Right lobe of liver (tissue), 6 donors: ENCODE measurements at places on chromosomes 11 and 22.

GRCh38 chr11:59559886-59560285 lies 48.5 kb downstream of the OR4D9 start:
- DNase-seq = no peak

GRCh38 chr11:37110385-37110784 lies 512.3 kb upstream of the RAG2 start:
- DNase-seq = no peak

DNA sequence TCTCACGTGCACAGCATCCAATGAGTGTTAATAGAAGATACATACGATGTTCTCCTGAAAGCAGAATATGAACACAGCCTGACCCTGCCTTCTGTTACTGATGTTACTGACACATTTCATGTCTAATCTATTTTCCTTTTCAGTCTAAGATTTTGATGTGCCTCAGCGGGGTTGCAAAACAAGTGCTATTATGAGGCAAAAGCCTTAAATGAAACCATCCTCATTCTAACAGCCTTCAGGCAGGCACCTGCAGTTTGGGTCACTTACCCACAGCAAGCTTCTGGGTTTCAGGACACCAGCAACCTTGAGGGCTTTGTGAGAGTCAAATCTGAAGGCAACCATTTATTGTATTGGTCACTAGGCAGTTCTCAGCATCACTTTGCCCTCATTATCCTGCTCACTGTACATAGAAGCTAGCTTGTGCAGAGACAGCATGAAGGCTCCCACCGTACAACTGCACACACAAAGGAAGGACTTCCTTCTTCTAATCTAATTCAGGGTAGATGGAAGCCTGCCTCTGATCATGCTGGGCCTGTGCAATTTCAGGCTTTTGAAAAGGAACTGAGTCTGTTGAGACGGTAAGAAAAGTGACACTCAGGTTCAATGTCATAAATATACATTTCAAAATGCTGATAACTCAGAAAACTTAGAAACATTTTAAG lies 183.2 kb upstream of the PITPNB start:
- no peak for DNase-seq

DNA sequence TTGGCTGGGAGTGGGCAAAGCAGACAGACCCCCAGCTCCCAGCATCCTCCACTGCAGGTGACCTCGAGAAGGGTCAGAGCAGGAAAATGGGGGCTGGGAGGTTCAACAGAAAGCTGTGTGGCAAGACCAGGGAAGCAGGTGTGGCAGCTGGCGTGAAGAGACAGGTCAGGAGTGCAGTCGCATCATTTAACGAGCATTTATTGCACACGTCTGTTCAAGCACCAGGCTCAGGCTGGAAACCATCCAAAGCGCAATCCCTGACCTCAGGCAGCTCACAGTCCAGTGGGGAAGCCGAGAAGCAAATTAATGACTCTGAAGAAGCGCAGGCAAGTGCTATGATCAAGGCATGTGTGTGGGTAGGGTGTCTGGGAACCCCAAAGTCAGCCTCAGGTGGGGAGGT lies 7.4 kb downstream of the SLC25A45 start:
- DNase-seq = no peak

DNA sequence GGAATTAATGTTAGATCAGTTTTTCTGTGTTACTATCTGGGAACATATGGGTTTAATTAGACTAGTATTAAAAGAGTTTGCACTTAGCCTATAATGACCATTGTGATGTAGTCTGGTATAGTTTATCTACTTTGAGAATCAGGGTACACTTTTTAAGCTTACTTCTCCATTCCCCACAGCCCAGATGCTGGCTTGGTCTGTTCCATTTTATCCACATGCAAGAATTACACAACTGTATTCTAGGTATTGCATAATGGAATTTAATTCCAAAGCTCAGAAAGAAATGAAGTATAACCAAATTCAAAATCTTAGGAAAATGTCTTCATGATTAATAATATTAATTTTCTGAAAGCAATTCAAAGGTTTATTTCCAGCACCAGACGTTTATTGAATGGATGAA lies 122.2 kb upstream of the PDGFD start:
- DNase-seq = no peak

DNA sequence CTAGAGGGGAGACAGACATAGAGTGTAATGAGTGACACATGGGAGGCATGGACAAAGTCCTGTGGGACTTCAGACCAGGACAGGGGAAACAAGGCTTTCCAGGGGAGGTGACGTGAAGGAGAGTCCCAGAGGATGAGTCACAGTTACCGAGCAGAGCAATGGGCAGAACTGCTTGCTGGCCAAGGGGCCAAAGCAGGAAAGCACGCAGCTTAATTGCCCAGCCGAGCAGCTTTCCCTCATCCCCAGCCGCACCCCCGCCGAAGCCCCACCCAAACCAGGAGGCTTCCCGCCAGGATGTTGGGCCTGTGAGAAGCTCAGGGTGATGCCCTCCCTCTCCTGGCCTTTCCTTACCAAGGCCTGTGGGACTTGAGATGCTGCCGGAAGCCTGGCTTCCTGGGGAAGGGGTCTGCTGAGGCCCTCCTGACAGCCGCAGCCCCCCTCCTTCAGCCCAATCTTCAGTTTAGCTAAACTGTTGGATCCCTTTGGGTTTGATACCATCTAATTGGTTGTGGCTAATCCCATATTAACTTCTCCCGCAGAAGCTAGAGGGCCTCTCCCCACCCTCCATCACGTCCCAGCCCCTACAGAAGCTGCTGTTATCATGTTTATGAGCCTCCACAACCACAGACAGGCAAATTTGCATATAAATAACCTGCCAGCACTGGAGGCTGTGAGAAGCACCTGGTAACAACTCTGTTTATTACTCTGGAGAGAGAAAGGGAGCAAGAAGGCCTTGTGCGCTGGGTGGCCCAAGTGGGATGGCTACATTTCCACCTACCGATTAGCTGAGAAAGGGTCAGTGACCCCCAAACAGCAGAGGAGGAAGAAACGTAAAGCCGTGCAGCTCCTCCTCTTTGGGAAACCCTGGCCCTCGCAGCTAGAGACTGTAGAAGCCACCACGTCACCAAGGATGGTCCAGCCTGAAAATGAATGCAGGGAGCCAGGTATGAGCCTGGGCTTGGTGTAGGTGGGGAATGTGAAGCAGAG lies 80.0 kb downstream of the TRIM29 start:
- DNase-seq = no peak

DNA sequence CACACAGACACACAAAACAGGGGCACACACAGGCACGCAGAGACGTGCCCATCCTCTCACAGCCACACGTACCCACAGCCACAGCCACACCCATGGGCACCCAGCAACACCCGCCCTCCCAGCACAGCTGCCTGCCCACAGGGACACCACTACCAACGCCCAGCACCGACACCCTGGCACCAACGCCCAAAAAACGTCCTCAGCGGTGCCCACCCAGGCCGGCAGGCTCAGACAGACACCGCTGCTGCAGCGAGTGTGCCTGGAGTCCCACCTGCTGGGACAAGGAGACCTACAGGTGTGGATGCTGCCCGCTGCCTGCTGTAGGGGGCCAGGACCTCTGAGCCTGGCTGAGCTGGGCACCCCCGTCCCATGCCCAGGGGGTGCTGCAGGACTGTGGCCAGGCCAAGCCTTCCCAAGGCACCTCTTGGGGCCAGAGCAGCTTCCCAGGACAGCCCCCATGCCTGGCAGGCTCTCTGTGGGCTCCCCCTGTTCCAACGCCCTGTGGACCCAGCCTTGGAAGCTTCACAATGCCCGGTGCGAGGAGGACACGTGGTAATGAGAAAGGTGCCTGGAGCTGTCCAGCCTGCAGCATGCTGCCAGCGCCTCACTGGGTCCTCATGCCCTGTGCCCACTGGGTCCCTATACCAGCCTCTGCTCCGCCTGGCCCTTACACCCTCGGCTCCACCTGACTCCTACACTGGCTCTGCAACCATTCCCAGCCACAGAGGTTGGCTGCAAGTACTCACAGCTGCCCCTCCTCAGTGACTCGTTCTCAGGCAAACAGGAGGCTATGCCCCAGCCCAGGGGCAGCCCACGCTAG lies 45.8 kb upstream of the TH start:
- DNase-seq = peak; percentile 16

- DNase-seq = peak; percentile 12
These were observed 10.9 kb upstream of the GAL start for GRCh38 chr11:68673306-68673945.

GRCh38 chr22:22215659-22216449 lies 28.7 kb upstream of the VPREB1 start:
- DNase-seq = no peak

- no peak for DNase-seq
These were observed 77.7 kb downstream of the CABIN1 start for GRCh38 chr22:24088816-24089215.

- DNase-seq = no peak
These were observed 41.2 kb upstream of the SLC36A4 start for GRCh38 chr11:93238956-93239355.

- DNase-seq = no peak
These were observed 711.1 kb upstream of the LRRC4C start for GRCh38 chr11:42170601-42171000.

GRCh38 chr11:83174008-83174407 lies 17.1 kb downstream of the PCF11 start:
- DNase-seq = no peak

DNA sequence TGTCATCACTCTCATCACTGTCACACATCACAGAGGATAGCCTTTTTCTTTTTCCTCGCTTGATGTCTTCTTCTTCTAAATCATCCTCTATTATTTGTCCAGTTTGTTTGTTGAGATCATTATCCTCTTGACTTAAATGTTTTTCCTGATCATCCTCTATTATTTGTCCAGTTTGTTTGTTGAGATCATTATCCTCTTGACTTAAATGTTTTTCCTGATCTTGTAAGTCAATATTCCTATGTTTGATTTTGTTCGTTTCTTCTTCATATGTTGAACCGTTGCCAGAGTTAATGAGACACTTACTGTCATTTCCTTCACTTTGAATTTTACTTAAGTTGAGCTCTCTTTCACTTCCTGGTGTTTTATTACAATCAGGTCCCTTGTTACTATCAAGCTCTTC lies 5.6 kb downstream of the CCDC82 start:
- DNase-seq = no peak

DNA sequence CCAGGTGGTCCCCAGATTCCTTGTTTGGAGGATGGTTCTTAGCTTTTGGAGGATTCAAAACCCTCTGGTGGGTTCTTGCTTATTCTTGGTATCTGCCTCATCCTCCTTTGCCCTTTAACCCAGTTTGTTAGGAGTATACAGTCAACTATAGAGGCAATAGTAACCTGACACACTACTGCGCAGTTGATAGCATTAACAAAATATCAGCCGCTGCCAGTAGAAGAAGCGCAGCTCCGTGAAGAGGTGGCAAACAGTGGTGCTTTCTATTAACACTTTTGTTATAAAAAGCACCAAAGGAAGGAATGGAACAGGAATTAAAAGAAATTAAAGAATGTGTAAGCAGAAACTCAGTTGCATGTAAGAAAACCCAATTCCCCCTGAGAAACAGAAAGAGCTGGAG lies 29.3 kb downstream of the SLC22A25 start:
- no peak for DNase-seq

DNA sequence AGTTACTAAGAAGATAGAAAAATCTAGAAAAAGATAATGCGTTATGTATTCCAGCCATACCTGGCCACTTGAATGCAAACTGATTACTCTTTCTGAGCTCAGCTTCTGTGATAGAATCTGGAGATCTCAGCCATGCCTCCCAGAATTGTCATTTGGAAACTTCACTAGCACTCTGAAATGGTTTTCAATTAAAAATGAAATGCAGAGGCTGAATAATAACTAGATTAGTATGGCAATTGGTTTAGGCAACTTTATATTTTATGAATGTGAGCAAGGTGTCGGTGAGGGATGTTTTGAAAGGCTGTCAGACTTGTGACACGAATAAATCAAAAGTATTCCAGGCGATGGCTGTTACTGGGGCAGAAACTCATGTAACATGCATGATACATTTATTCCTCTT lies 128.8 kb upstream of the SORL1-AS1 start:
- no peak for DNase-seq

DNA sequence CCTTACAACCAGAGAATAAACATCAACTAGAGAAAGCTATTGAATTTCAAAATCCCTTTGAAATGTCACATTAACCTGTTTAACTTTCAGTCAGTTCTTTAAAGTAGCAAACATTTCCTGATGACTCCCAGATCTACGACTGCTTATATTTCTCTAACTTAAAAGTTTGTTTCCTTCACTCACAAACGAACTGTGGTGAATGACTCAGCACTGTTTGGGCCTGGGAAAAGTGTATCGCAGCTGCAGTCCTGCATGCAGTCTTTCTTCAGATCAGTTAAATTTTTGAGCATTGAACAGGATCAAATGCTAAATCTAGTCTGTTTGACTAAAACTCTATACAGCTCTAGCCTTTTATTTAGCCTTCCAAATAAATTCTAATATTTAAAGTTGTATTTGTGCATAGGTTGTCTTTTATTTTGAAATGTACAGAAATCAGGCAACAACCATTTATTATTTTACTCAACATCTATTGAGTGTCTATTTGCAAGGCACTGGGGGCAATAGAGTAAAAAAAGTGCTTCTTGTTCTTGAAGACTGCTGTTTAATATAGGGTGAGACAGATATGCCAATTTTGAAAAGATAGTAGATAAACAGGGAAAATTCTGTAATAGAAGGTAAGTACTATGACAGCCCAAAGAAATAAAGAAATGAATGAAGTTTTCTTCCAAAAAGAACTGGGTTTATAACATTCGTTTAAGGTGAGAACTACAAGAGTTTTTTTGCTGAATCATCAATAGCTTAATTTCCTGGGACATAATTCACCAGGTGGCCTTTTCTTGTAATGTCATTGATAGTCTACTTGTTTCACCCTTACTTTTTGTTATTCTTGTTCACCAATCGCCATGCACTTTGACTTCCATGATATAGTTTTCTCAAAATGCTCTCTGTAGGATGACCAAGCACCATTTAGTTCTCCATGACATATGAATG lies 235.4 kb downstream of the METTL15 start:
- no peak for DNase-seq

- no peak for DNase-seq
These were observed 9.5 kb upstream of the PKNOX2 start for GRCh38 chr11:125155100-125155444.

DNA sequence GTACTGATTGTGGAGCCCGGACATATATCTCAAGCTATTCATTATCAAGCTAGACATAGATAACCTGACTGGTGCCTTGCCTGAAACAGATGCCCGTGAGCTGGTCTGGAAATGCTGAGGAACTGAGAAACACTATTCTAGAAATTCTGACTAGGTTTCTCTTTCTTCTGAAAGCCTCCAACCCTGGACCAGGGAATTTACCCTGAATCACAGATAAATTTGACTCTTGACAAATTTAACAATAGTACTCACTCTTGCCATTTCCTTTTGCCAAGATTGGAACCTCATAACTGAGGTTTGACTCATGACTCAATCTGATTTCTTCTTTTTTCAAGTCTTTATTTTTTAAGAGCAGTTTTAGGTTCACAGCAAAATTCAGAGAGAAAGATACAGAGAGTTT lies 189.6 kb upstream of the SYN3 start:
- DNase-seq = no peak
